ENCODE measurements at places on chromosomes 2 and 18.

DNA sequence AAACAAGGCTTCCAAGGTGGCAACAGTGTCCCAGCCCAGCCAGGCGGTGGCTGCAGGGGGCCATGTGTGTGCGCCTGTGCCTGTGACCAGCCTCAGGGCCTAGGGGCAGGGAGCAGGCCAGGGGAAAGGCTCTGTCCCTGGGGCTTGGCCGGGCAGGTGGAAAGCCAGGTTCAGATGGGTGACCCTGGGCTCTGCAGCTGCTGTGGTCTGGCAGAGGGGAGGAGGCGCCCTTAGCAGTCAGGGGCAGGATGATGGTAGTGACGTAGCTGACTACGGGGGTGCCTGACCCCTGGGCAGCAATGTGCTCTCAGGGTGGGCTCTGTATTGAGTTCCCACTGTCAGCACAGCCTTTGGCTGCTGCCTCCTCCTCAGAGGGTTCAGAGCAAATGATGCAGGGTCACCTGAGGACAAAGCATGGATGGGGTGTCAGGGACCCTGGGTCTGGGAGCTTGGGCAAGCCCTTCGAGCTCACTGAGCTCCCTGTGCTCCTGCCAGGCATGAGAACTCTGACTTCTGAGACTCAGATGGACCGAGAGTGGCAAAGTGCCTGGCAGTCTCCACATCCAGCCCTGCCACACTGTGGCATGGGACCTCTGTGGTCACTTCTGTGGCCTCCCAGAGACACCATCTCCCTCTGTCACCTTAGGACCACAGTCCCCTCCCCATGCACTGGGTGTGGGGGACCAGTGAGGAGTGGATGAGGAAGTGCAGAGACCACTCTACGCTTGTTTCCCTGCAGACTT, 56.6 kb upstream of the ALPP start:
- peak; percentile 85 for DNase-seq

GRCh38 chr2:43762286-43762685, 11.6 kb upstream of the DYNC2LI1 start:
- no peak for DNase-seq

GRCh38 chr2:241070361-241070760, 31.7 kb downstream of the MTERF4 start:
- DNase-seq: peak; percentile 68

DNA sequence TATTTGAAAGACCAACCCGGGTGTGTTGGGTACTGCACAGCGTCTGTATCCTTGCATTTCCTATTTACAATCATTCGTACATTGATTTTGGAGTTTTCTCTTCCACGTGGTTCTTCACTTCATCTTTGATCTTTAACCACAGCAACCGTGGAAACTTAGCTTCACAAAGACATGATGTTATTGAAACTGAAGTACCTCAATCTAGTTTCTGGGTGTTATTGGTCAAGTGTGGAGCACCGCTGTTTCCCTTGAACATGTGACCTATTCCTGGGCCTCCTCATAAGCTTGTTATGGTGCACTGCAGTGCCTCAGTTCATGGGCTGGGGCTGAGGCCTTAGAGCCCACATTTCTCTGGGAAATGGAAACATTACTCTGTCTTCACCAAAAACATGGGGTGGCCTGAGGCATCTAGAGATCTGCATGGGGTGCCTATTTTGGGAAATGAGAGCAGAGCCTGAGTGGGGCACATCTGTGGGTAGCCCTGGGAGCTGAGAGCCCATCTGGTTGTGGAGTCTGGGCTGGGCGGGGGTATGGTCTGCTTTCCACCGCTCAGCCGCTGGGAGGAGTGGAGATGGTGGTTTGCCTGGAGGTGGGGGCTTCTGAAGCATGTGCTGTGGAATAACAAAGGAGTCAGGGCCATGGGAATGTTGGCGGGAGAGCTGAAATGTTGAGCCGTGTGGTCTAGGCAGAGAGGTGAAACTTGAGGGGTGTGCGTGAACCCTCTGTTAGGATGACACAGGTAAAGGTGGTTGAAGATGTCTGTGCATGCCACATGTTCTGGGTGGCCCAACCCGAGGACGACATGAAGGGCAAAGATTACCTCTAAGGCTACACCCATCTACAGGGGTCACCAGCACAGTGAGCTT, 37.4 kb downstream of the ZNF236 start:
- no peak for DNase-seq

DNA sequence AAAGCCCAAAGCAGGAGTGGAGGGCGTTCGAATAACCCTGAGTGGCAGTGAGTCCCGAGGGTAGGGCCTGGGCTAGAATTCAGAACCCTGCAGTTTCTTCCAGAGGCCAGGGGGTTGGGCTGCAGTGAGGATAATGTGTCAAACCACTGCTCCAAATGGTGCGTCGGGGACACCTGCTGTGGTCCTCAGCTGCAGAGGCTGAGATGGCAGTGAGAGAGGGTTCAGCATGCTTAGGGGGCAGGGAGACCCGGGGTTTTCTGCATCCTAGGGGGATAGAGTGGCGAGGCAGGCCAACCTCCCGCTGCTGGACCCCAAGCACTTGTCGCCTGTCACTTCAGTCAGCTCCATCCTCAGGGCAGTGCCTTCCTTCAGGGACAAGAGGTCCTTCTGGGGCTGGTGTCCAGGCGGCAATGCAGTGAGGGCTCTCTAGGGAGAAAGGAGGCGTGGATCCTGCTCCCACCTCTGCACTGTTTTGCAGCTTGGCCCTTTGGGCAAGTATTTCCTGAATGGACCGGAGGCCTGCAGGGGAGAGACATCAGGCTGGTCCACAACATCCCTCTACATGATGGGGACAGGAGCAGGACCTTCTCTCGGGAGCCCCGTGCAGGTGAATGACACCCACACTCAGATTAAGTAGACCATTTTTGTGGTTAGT, 8.4 kb upstream of the NTSR2 start:
- DNase-seq: peak; percentile 66

GRCh38 chr18:44724105-44724778, 43.6 kb downstream of the SETBP1 start:
- DNase-seq: no peak

- DNase-seq: no peak
These were observed 111.8 kb upstream of the NFATC1 start for GRCh38 chr18:79283929-79284328.

DNA sequence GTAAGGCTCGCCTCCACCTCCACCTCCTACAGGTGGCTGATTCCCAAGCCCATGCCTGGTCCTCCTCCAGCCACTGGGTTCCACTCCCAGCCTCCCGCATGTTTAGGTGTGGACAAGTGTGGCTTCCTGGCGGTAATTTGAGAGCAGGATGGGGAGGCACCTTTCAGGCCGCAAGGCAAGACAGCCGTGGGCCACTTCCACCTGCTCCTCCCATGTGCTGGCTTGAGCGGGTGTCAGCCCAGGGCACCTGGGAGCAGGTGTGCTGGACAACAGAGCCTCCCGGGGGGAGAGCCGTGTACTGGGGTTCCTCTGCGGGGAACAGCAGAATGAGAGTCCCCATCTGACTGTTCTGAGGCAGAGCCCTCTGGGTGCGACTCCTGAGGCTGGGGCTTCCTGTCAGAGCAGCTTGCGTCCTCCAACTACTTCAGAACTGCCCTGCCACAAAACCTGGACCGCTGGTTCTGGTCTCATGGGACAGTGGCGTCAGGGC, 83.9 kb downstream of the TPO start:
- peak; percentile 44 for DNase-seq

DNA sequence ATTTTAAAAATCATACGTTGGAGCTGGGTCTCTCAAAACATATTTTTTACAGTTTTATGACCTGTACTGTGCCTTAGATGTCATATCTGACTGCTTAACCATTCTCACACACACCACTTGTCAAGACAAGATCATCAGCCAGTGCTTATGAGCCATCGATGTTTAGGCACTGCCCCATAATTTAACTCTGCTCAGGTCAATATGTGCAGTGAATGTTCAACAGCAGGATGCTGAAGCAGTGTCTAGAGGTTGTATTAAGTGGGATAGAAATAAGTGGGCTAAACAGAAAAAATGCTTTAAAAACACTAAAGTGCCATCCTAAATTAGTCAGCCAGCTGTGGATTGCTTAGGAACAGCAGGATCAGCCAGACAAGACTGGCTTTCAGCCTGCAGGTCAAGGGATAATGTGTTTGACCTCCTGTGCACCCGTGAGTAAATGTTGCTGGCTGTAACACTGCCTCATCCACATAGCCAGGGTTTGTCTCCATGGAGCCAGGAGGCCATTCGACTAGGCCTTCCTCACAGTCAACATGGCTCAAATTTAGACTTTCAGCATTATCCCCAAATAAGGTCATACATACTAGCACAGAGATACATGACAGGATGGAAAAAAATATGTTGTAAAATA, 139.0 kb upstream of the NXPH2 start:
- DNase-seq: no peak

GRCh38 chr2:198857246-198857645, 600.5 kb downstream of the SATB2 start:
- no peak for DNase-seq

DNA sequence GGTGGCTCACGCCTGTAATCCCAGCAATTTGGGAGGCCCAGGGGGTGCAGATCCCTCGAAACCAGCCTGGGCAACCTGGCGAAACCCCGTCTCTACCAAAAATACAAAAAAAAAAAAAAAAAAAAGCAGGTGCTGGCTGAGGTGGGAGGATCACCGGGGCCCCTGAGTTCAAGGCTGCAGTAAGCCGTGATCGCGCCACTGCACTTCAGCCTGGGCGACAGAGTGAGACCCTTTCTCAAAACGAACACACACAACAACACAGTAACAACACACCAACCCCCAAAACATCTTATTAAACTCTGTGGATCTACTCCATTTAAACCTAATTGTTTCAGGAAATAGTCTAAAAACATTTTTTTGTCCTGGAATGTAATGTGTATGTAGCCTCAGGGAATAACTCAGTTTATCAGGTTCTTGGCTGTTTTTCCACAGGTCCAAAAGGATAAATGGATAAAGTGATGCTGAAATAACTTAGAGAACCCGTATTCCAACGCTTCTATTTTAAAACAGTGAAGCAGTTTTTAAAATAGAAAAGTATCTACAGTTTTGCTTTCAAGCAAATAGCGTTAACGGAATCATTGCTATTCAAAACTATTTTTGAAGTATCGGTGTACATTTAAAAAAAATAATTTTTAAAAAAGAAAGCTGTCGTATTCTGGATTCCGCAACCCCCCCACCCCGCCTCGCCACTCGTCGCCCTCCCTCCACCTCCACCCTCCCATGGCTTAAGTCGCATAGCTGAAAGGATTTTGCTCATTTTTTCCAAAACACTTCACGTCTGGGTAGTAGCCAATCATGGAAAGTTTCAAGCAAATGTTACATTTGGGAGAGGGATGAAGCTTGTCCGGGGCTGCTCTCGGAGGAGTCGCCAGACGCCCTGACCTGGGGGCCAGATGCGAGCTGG, 895 bp upstream of the GLS start:
- peak; percentile 83 for DNase-seq

DNA sequence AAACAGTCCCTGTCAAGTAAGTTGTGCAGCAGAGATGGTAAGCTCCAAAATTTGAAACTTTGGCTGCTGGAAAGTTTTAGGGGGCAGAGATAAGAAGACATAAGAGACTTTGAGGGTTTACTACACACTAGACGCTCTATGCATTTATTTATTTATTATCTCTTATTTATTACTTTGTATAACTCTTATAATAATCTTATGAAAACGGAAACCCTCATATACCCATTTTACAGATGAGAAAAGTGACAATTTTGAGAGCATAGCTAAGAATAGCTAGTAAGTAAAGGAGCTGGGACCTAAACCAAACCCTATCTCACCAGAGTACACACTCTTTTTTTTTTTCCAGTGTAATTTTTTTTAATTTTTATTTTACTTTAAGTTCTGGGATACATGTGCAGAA, 112.8 kb upstream of the PKDCC start:
- no peak for DNase-seq

- no peak for DNase-seq
These were observed 1026.2 kb upstream of the ZEB2 start for GRCh38 chr2:145546091-145546490.

- no peak for DNase-seq
These were observed 766.3 kb downstream of the TDRD15 start for GRCh38 chr2:21890041-21890440.

DNA sequence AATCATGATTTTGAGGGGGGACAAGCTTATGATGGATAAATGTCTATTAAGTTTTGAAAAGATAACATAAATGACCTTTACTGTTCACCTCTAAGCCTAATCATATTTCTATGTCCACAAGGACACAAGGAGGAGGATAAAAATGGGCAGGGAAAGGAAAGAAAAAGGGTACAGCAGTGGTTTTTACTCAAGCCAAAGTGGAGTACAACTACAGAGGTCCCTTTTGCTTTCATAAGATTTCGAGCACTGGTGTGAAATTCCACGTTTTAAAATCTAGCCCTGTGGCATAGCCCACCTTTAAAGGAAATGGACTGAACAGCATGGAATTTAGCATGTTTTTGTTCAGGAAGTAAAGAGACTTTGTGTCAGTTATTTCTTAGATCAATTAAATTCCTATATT, 19.2 kb downstream of the FN1 start:
- DNase-seq: no peak

DNA sequence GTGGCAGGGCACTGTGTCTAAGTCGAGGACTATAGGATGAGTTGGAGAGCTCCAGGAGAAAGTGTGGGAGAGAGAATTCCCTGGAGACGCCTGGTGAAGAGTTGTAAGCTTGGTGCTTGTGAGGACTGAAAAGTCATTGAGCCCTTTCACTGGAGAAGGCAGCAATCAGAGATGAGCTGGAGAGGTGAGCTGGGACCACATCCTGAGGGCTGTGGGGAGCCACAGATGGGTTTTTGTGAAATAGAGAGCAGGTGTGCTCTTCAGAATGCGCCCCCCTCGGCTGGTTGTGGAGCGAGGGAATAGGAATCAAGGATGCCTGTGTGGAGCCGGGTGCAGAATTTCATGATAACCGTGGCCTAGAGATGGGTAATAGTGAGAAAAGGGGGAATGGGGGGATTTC, 224.3 kb downstream of the KLHL29 start:
- DNase-seq: no peak

DNA sequence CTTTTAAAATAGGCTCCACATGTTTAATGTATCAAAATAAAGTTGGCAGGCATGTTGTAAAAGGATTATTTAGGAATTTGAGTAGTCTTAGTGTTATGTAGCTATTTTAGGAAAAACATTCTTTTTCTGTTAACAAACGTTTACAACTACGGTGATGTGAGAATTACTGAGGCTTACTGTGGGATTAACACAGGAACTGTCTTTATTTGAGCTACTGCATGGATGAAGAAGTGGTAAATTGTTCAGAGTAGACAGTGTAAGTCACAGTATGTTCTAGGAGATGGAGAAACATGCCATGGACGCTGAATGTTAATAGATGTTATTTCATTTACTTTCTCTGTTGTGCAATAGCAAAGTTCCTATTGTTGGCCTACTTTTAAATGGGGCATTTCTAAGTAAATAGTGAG, 1.6 kb downstream of the PPM1B start:
- no peak for DNase-seq

DNA sequence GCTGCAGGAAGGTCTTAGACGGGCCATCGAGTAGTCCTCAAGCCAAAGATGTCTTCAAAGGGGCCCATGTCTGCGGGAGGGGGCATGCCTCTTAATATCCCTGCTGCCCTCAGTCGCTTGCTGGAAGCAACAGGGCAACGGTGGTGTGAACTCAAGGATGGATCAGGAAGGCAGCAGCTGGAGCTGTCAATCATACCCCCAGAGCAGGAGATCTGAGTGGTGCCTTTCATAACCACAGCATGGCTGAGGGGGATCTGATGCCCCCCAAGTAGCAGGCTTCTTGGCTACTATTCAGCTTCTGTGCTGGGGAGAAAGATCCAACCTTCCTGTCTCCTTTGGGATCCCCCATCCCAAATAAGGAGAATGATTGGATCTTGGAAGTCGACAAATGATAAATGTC, 46.4 kb downstream of the INSIG2 start:
- DNase-seq: no peak

- DNase-seq: no peak
These were observed 367.4 kb downstream of the FBXO15 start for GRCh38 chr18:73780218-73780617.

Measured in osteoblast (primary cell).